Stimulated activated CD8-positive, alpha-beta memory T cell treated with anti-CD3 and anti-CD28 coated beads, Interleukin-7, amount 100 ng/mL, for 1 hour (primary cell): ENCODE measurements at places on chromosomes 11 and 22.

- no peak for DNase-seq
These were observed 7.5 kb upstream of the MYH9 start for GRCh38 chr22:36395055-36395849.

- no peak for DNase-seq
These were observed 142.1 kb downstream of the TRPC6 start for GRCh38 chr11:101441747-101442146.

DNA sequence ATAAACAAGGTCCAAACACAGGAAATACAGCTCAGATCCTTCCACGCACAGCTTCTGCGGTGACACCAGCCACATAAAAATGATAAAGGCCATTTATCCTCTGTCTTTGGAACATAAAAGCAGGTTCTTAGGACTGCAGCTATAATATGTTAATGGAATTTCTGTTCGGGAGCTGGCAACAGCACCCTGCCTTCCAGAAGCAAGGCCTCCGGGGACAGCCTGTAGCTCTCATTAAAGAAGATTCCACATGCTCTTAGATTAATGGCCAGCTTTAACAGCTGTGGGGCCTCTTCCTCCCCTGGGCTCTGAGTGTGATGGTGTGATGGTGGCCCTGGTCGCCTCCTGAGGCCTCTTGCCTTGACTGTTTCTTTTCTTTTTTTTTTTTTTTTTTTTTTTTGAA, 137.3 kb downstream of the CACNA1I start:
- no peak for DNase-seq

GRCh38 chr11:69220561-69221051, 64.9 kb downstream of the SMIM38 start:
- no peak for DNase-seq

DNA sequence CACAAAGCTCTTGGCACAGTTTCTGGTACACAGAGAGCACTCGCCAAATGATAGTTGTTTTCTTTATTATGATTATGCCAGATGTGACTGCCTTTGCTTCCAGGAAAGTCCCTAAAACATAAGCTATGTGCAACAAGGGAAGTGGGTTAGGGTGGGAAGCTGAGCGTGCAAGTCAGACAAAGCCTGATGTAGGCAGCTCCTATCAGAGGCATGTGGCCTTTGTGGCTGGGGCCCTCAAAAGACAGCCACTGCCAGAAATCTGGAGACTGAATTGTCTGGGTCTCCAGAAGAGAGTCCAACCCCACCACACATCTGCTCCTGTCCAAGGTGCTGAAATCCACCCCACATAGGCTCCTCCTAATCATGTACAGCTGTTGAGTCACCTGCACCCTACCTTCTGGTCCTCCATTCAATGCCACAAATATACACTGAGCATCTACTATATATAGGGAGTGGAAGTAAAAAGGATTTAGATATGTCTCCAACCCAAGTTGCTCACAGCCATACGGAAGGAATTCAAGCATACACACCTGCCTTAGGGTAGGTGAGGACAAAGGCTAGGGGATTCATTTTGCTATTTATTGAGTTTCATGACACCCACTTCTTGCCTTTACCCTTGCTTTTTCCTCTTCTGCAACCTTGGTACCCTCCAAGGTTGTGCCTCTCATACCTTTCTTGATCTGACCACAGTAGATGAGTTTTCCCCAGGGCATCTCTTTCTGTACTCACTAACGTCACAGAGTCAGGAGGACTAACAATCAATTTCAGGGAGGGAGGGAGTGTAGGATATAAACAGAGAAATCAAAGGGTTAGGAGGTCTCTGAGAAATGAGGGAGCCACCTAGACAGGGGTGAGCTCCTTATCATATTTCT, 12.4 kb downstream of the SEC14L3 start:
- no peak for DNase-seq

DNA sequence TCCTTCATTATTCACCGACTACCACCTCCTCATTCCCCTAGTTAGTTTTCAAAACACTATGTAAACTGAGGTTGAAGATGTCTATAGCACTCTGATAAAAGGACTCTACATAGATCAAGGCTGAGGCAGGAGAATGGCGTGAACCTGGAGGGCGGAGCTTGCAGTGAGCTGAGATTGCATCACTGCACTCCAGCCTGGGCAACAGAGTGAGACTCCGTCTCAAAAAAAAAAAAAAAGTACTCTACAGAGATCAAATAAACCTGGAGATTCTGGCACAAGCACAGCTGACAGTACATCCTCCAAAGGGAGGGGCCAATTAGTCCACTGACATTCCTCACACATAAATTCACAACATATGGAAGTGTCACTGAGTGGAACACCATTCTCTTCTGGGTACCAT, 31.0 kb downstream of the TSG101 start:
- DNase-seq = no peak

DNA sequence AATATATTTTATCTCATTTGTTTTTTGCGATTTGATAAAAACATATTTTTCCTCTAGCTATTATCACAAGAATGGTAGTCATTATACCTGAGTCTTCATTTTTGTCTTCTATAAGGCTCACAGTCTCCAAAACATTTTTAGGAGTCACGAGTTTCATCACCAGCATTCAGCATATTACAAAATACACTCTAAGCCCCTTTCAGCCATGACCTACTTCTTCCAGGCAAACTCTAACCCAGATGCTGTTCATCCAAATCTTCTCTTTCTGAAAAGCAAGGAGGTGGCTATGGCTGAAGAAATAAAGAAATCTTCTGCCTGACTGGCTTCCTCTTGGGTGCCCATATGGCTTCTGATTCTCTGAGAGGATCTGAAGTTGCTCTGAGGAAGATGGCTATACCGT, 35.7 kb upstream of the USP47 start:
- no peak for DNase-seq

GRCh38 chr22:26904483-26904882, 247.1 kb downstream of the MIAT start:
- no peak for DNase-seq

- DNase-seq = no peak
These were observed 45.3 kb upstream of the GCAT start for GRCh38 chr22:37762389-37762836.

DNA sequence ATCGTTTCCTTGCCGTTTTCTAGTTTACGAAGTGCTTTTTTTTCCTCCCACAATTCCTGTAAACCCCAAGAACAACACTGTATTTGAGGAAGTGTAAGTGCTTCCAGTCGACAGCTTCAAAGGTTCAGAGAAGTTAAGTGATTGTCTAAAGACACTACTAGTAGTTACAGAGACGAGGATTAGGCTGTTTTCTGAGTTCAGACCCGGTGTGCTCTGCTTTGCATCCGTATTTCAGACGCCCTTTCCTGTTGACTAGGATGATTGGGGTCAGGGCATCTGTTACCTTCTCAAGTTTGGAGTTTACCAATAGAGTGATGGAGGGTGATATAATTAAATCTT, 430 bp downstream of the CLP1 start:
- DNase-seq = no peak

GRCh38 chr11:19347911-19348310, 107.2 kb upstream of the E2F8 start:
- no peak for DNase-seq

DNA sequence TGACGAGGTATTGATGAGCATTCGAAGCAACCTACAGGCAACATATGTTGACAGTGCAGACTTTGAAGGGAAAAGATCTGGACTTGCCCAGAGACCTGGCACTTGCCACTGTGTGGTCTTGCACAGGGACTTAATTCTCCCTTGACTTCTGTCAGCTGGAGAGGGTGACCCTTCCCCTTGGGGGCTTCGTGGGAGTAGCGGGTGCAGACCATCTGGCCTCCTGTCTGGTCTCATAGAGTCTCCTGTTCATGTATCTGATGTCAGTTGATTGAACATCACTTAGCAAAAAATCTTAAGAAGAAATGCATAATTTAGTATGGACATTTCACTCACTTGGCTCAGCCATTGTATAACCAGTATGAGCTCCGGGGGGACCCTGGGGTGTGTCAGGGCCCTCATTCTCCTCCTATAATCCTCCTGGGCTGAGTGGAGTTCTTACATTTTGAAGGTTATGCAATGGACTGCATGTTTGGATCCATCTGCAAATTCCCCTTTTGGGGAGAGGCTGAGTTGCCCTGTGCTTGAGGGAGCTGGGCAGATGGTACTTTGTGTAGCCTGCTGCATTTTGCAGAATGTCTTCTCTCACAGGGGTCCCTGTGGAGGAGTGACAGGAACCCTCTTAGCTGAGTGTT, 13.0 kb downstream of the BCR start:
- no peak for DNase-seq

DNA sequence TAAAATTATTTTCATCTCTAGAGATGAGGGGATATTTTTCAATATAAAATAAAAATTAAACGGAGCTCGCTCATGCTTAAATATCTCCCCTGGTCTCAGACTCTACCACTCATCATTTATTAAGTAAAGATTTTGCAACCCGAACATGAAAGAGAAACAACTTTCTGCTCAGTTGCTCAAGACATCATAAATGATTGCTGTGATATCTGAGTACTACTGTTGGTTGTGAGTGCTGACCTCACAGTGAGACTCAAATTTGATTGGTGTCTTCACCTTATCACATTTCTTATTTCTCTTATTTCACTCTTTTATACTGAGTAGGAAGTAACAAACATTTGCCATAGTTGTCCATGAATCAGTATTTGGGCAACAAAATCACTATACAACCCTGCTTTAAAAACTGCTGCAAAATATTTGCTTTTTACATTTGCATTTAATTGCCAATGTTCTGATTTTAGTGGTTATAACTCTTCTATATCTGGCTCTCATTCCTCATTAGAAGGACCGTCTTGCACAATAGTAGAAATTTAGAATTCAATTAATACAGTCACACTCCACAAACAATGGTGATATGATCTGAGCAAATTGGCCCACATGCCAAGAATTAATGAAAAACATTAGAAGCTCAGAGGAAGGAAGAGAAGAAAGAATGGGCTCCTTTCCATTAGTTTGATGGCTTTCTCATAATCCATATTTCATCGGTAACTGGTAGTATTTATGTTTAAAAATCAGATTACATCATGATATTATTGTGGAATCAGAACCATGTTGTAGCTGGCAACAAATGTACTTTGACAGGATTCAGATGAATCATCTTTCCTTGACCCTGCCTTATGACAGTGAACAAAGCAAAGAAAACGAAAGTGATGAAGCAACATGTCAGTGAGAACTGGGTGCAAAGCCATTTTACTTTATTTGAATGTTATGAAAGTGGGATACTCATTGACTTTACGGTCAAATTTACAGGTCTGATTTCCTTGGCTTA, 973.6 kb upstream of the TENM4 start:
- no peak for DNase-seq

GRCh38 chr11:118168751-118169150, 7.7 kb downstream of the SCN2B start:
- no peak for DNase-seq

DNA sequence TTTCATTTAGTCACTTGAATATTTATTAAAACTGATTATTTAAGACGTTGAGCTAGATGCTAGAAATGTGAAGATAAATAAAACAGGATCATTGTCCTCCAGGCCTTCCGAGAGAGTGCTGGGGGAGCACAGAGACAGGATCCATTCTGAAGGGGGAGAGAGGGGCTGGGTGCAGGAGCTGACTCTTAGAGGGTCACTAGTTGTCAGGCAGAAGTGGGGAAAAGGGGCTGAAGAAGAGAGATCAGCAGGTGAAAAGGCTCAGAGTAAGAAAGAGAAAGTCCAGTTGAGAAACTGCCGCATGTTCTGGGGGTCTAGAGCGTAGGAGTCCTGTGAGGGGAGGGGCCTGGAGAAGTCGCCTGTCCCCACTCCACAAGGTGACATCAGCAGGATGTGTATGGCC, 206.2 kb upstream of the SNX19 start:
- no peak for DNase-seq

DNA sequence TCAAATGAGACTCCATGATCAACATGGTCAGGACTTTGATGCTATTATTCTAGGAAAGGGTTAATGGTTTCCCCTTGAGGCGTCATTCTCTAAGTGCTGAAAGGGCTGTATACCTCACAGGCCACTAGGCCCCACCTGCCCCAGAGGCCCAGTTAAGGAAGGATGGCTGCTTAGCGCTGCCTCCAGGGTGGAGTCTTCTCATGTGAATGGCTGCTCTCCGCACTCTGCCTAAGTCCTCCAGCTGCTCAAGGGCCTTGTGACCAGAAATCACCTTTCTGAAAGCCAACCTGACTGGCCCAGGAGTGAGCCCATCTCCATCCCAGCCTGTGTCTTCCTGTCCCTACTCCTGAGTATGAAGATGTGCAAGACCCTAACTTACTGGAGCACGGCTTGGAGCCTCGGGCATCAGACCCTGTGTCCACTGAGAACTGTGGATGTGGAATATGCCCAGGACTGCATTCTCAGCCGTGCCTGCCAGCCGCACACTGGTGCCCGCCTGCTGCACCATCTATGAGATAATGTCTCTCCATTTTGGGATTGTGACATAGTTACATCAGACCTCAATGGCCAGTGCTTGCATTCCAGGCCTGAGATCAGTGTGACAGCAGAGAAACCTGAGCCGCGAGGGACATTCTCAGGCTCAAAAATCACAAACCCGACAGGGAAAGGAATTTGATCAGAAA, 51.0 kb downstream of the SNX19 start:
- DNase-seq = no peak

DNA sequence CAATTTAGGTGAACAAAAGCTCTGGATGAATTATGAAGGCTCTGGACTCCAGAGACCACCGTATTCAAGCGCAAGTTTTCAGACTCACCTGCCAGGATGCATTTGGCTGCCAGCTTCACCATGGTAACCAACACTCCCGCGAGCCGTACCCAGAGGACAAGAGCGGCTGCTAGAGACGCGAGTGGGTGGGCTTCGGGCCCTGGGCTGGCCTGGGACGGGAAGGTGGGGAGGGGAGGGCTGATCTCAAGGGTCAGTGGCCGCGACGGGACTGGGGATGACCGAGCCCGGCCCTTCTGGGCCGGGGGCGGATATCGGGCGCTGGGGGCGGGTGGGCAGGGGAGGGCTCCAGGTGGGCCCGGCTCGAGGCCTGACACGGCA, 344 bp downstream of the IFT27 start:
- DNase-seq = no peak

- no peak for DNase-seq
These were observed 6.2 kb upstream of the SREBF2 start for GRCh38 chr22:41826430-41827383.

DNA sequence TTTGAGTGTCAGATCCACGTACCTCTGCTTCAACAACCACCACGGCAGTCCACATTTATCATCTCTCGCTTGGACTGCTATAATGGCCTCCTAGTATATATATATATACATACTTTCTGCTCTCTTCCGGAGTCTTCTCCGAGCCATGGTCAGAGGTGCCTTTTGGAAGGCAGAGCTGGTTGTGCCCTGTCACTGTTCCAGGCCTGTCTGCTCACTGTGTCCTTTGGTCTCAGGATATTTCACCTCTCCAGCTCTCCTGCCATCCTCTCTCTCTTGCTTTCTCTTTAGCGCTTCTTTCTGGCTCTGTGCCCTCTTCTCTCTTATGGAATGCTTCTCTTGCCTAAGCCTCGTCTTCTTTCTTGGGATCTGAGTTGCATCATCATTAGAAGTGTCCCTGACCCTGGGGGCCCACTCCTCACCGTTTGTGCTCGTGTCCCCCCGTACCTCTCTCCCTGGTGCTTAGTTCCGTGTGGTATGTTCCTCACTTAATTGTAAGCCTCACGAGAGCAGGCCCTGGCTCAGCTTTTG, 86.1 kb upstream of the RASSF10 start:
- DNase-seq = no peak

GRCh38 chr22:43365715-43366440, 22.7 kb upstream of the SCUBE1 start:
- DNase-seq = no peak

- DNase-seq = no peak
These were observed 39.7 kb upstream of the SUSD2 start for GRCh38 chr22:24141586-24141985.
